IPS DF 19.7 (cell line): ENCODE measurements at places on chromosomes 11 and 22.

DNA sequence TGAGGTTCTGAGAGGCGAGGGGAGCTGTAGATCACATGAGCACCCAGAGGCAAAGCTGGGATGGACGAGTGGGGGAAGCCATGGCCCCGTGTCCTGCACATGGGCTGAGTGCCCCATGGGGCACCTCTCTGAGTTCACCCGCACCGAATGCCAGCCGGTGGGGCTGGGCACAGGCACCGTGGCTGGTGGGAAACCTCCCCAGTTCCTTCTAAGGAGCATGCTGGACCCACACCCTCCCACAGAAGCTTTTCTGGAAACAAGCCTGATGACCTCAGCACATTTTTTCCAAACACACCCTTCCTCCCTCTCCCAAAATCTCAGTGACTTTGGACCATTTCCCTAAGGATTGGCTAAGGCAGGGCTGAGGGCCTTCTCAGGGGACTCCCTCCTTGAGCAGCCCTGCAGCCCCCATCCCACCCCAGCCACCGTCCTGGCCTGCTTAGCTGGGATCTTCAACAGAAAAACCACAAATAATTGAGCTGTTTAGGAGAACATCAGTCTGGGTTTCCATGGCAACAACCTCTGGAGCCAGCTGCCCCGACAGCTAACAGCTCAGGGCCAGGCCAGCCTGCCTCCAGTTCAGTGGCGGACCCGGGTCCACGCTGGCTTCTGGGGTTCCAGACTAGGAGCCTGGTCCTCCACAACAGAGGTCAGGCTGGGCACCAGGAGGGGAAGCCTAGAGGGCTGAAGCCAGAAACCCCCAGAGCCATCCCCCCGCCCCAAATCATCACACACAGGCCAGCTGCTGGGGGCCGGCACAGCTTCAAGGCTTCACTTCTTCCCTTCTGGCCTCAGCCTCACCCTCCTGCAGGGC lies 18.1 kb upstream of the LINC01488 start:
- DNase-seq = no peak

DNA sequence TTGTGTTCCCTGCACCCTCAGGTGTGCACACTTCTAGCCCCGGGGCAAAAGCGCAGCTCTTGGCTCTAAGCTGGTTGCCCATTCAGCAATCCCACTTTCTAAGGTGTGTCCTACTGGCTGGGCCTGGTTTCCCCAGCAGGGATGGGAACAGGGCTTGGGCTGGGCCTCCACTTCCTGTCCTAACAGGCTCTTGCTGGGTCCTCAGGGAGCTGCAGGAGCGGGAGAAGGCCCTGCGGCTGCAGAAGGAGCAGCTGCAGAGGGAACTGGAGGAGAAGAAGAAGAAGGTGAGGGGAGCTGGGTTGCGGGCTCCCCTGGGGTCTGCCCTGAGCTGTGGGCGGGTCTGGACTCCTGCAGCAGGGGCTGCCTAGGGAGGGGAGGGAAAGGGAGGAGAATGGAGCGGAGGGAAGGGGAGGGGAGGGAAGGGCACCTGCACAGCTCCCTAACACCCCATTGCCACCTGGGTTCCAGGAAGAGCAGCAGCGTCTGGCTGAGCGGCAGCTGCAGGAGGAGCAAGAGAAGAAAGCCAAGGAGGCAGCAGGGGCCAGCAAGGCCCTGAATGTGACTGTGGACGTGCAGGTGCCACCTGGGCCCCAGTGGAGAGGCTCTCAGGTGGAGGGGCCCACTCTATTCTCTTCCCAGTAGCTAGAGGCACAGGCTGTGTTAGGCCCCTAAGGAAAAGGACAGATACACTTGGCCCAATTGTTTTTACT lies 24.6 kb downstream of the INCENP start:
- DNase-seq = no peak

GRCh38 chr22:41401781-41402648 lies 20.3 kb downstream of the TEF start:
- DNase-seq = no peak

- no peak for DNase-seq
These were observed 12.9 kb downstream of the TRIM29 start for GRCh38 chr11:120125024-120125423.

DNA sequence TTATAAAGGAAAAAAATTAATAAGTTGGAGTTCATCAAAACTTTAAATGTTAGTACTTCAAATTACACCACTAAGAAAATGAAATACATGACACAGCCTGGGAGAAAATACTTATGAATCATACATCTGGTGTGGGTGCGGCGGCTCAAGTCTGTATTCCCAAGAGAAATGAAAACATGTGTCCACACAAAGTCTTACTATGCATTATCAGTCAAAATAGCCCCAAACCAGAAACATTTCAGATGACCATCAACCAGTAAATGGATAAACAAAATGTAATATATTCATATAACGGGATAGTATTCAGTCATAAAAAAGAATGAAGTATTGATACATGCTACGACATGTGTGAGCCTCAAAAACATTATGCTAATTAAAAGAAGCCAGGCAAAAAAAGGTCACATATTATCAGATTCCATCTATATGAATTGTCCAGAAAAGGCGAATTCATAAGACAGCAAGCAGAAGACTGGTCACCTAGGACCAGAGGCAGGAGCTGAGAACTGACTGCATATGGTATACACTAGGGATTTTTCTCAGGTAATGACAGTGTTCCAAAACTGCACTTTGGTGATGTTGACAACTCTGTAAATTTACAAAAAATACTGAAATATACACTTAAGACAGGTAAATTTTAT lies 5.3 kb upstream of the AKIP1 start:
- no peak for DNase-seq

DNA sequence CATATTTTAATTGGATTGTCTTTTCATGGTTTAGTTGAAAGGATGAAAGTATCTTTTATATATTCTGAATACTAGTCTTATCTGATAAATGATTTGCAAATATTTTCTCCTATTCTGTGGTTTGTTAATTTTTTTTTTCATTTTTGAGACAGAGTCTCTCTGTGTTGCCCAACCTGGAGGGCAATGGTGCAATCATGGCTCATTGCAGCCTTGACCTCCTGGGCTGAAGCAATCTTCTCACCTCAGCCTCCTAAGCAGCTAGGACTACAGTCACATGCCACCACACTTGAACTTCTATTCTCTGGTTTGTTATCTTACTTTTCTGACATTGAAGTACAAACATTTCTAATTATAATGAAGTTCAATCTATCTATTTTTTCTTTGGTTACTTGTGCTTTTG lies 30.0 kb upstream of the FAR1 start:
- no peak for DNase-seq

- DNase-seq = no peak
These were observed 35.0 kb downstream of the INTS4 start for GRCh38 chr11:77959434-77959833.

DNA sequence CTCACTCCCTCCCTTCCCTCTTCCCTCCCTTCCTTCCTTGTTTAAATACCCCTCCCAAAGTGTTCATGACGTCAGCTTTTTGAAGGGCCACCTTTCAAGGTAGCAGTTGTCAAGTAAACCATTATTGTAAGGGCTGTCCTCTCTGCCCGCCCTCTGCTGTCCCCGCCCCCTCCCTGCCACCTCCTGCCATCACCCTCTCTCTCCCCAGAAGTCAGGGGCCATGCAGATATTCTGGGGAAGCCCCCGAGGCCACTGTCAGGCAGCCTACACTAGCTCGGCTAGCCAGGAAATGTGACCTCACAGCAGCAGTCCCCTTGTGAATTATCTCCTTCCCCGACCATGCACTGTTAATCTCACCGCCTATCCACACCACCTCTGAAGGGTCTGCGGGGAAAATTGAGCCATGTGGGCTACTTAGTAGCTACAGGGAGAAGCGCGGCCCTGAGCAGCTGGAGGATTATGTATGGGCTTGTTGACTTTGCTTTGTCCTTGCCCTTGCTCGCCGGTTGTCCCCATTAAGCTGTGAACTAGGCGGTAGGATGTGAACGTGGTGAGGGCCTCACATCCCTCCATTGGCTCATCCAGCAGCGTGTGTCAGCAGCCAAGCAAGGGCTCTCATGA lies 42.1 kb upstream of the ATXN10 start:
- DNase-seq = no peak

DNA sequence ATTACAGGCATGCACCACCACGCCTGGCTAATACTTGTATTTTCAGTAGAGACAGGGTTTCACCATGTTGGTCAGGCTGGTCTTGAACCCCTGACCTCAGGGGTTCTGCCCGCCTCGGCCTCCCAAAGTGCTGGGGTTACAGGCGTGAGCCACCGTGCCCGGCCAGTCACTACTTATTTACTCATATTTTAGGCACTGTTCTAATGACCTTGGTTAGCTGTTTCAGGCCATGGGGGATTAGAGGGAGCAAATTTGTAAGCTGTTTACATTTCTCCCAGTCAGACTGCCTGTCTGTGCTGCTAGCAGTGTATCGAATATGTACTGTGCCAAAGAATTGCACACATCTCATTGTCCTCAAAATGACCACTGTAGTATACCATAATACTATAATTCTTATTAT lies 32.7 kb upstream of the PACSIN2 start:
- no peak for DNase-seq

GRCh38 chr22:44828193-44828592 lies 75.8 kb downstream of the ARHGAP8 start:
- no peak for DNase-seq

GRCh38 chr22:25057013-25057881 lies 104.7 kb downstream of the KIAA1671 start:
- DNase-seq = no peak

GRCh38 chr11:11640996-11641395 lies 19.2 kb upstream of the GALNT18 start:
- no peak for DNase-seq

- DNase-seq = no peak
These were observed 18.8 kb upstream of the GRK3 start for GRCh38 chr22:25545672-25546071.

DNA sequence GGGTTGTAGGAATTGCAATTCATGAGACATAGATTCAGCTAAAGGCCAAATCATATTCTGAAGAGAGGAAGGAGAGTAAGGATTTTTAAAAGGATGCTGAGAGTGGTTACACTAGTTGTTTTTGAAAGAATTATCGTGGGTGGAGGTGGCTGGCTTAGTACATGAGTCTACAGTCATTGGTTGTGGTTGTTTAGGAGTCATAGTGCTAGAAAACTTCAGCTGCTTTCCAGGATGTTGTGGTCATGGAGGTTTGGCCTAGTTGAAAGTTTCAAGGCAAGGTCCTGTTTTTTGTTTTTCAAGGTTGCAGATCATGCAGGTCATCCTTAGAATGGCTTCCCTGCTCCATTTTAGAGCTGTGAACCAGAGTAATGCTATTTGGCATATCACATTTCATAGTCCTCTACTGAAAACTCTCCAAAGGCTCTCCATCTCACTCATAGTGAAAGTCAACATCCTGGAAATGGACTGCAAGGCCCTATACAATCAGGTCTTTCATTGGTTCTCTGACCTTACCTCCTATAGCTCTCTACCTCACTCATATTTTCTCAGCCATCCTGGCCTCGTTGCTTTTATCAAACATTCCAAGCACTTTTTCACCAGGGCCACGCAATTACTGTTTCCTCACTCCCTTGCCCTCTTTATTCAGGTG lies 26.1 kb upstream of the ZBTB44 start:
- no peak for DNase-seq

DNA sequence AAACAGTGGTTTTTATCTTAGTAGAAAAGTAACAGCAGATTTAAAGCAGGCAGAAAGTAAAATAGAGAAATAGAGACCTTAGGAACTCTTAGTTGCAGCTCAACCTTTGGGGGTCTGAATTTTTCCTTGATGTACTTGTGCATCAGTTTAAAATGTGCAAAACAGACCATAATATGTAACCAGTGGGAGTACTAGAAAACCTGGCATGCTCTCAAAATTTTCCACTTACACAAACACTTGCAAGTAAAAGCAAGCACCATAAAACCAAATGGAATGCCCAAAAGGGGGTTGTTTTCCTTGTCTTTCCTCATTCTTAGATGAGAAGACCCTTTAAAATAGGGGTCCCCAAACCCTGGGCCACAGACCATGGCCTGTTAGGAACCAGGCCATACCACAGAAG lies 12.9 kb upstream of the MRGPRE start:
- no peak for DNase-seq

GRCh38 chr11:109023036-109023435 lies 358.2 kb downstream of the DDX10 start:
- no peak for DNase-seq

GRCh38 chr22:32327596-32328171 lies 30.0 kb upstream of the RFPL3 start:
- DNase-seq = no peak

DNA sequence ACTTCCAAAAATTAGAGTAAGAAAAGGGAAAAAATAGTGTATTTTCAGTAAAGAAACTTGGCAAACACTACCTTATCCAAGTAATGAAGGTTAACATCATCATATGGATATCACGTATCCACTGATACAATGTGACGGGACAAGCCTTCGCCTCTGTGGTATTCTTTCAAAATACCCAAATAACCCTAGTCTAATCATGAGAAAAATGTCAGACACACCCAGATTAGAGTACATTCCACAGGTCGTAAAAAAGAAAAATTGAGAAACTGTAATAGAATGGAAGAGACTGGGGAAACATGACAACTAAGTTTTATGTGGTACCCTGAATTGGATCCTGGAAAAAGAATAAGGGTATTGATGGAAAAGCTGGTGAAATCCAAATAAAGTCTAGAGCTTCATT lies 48.9 kb downstream of the NARS2 start:
- no peak for DNase-seq

GRCh38 chr11:113839842-113840241 lies 35.5 kb downstream of the USP28 start:
- DNase-seq = no peak

- DNase-seq = no peak
These were observed 51.9 kb downstream of the RBX1 start for GRCh38 chr22:41003066-41003465.

GRCh38 chr11:61090982-61091372 lies 11.3 kb upstream of the CD5 start:
- DNase-seq = no peak

DNA sequence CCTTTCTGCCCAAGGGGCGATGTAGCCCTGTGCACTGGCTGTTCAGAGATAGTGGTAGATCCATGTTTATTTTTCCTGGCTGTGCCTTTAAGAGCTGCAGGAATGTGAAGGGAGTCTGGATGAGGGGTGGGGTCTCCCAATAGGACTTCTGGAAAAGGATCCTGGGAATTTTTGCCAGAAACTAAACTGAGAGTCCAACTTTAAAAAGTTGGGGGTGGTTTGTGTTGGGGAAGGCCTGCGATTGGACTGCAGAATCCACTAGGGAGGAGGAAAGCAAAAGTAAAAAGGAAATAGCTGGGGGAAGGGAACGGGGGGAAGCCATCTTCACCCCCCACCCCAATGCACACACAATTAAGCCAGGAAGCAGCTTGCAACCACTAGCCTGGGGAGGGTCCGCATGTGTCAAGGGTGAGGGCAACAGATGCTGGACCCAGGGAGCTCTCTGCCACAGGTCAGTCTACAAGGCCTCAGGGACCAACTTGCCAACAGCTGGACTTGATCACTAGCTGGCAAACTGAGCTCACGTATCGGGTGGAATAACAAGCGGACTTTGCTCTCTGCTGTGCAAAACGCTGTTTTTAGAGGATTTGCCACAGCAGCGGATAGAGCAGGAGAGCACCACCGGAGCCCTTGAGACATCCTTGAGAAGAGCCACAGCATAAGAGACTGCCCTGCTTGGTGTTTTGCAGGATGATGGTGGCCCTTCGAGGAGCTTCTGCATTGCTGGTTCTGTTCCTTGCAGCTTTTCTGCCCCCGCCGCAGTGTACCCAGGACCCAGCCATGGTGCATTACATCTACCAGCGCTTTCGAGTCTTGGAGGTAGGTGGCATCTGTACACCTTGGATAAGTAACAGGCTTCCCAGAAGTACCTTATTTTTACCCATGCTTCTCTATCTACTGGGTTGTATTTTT lies at the start of gene OLFML1:
Gene OLFML1 (plus strand): TSS at position 321 of the 912 bp plus-strand sequence. CDS start 370 bp downstream, at position 691.
- DNase-seq = no peak

GRCh38 chr11:119671561-119672015 lies 57.4 kb downstream of the NECTIN1 start:
- DNase-seq = no peak

GRCh38 chr22:49271831-49272230 lies 555.8 kb downstream of the BRD1 start:
- DNase-seq = no peak
